CD4-positive, CD25-positive, alpha-beta regulatory T cell (primary cell): ENCODE measurements at places on chromosomes 12 and 14. TPM values are rescaled to one million over a fixed set of nuclear protein-coding genes. Genes with fewer than 3 reads are reported as not detected.

DNA sequence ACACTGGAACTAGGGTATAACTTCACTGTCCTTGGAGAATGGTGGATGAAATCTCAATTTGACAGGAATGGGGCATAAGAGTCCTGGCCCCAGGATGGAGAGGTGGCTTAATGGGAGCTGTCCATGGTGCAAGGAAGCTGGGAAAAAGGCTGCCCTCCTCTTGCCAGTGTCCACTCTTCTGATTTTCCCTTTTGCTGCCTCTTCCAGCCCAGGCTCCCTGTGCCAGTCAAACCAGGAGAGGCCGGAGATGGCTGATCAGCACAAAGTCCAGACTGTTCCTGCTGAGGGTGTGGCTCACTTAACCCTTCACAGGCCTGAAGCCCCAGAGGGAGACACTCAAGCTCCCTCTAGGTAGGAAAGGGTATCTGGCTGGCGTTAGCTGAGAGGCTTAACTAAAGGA lies at the start of gene MYO1A:
TSS of gene MYO1A (minus strand) at position 240 of the 400 bp plus-strand sequence. CDS start 1,806 bp downstream, outside the sequence.
- H3K36me3 ChIP-seq: no peaks in the 10 kb centered on the region
- H3K27me3 ChIP-seq: no peaks in the 10 kb centered on the region
- no peak within 1 kb of the TSS for H3K27ac ChIP-seq
- H3K4me1 ChIP-seq: peaks cover 9% of the 10 kb centered on the region

DNA sequence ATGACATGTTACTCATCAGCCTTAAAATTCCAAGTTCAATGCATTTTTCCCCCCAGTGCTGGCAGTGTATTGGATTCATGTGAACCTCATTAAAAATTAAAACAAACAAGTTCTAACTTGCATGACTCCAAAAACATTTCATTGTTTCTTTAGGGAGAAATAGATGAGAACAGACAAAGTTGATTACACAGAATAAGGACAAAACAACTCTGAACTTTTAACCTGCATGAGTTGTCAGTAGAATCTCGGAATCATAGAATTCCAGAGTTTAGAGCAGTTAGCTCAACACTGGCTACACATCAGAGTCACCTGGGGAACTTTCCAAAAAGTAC lies 127.5 kb downstream of the TMX1 start:
- no peak overlapping the region for H3K4me3 ChIP-seq
- H3K36me3 ChIP-seq: no peaks in the 10 kb centered on the region
- H3K4me1 ChIP-seq: no peaks in the 10 kb centered on the region

- no peak for DNase-seq
- no peak overlapping the region for H3K27ac ChIP-seq
- H3K4me1 ChIP-seq: peaks cover 5% of the 10 kb centered on the region
- no peak overlapping the region for H3K4me3 ChIP-seq
These were observed 180.0 kb upstream of the RGS6 start for GRCh38 chr14:71752111-71752738.

The CIDEB gene
- 13.2 TPM for total RNA-seq

- no peaks in the 10 kb centered on the region for H3K4me1 ChIP-seq
- no peak overlapping the region for H3K4me3 ChIP-seq
- no peaks in the 10 kb centered on the region for H3K27me3 ChIP-seq
- DNase-seq: no peak
- H3K27ac ChIP-seq: no peak overlapping the region
These were observed 974.4 kb downstream of the BCL11B start for GRCh38 chr14:98297567-98297966.

DNA sequence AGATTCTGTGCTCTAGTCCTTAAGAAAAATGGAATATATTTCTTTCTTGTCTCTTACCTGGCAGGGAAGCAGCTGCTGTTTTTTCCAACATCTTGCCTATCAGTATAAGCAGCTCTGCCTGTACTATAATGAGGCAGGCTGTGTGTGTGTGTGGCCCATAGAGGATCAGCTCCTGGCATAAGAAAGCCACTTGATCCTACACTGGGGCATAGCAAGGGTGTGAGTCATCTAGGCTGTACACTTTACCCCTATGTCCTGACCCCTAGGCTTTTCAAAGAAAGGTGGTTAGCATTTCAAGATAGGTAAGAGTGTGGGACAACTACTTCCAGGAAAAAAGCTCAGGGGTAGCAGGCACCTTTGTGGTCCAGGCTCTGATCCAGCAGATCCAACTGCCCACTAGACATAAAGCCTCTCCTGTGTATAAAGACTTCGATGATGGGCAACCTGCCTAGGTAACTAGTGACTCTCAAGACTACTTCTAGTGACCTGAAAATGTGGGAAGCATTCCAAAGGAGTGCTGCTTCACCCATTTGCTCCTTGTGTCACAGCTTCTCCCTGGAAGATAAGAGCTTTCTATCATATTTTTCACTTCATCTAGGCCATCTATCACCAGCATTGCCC lies 4.9 kb upstream of the SENP1 start:
- peaks cover 10% of the 10 kb centered on the region for H3K4me1 ChIP-seq
- no peaks in the 10 kb centered on the region for H3K36me3 ChIP-seq
- H3K27ac ChIP-seq: no peak overlapping the region
- H3K4me3 ChIP-seq: no peak overlapping the region
- no peak for DNase-seq
- no peaks in the 10 kb centered on the region for H3K27me3 ChIP-seq

The CLEC9A gene
- total RNA-seq: not detected

The KRT83 gene
- total RNA-seq: not detected

DNA sequence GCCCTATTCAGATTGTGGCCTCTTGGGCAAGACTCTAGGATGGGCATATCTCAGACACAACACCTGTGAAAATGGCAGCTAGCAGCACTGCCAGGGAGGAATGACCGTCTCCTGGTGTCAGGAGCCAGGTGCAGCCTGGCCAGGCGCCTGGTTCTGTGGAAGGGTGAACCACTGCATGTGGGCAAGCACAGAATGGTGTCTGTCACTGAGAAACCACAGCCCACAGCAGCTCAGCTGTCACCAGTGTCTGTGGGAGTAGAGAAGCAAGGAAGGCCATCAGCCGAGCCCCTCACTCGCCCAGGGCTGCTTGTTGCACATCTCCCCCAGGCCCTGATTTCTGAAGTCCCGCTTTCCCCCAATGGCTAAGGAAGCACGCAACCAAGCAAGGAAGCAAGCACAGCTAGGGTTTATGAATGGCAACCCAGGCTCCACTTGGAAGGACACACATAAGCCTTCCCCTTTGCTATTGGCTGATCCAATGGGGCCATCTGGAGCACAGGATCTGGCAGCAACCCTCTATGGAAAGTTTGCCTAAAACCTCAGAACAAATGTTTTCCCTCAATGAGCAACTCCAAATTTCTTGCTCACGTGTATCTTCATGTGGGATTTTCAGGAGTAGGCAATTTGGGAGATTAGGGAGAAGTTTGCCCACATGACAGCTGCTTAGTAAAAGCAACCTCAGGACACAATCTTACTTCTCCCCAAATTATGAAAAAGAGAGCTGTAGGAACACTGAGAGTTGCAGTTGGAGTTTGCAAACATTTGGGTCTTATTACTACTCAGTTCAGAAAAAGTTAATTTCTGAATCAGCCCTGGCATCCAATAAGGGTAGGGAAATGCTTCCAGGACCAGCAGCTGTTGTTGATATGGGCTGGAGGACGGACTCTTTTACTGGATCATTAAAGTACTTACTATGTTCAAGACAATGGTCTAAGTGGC lies 44.7 kb downstream of the GPHB5 start:
- no peaks in the 10 kb centered on the region for H3K4me1 ChIP-seq
- no peaks in the 10 kb centered on the region for H3K36me3 ChIP-seq
- H3K27ac ChIP-seq: no peak overlapping the region

GRCh38 chr12:112841906-112842305 lies 50.4 kb downstream of the RPH3A start:
- H3K4me3 ChIP-seq: no peak overlapping the region
- no peak for DNase-seq
- peaks cover 5% of the 10 kb centered on the region for H3K27me3 ChIP-seq
- no peaks in the 10 kb centered on the region for H3K4me1 ChIP-seq
- H3K36me3 ChIP-seq: no peaks in the 10 kb centered on the region
